ENCODE measurements at places on chromosomes 6 and 20.

GRCh38 chr6:11770546-11771466, 7.8 kb downstream of the ADTRP start:
- peak; percentile 96 for DNase-seq

GRCh38 chr6:79231101-79231500, 3.4 kb downstream of the HMGN3 start:
- no peak for DNase-seq

DNA sequence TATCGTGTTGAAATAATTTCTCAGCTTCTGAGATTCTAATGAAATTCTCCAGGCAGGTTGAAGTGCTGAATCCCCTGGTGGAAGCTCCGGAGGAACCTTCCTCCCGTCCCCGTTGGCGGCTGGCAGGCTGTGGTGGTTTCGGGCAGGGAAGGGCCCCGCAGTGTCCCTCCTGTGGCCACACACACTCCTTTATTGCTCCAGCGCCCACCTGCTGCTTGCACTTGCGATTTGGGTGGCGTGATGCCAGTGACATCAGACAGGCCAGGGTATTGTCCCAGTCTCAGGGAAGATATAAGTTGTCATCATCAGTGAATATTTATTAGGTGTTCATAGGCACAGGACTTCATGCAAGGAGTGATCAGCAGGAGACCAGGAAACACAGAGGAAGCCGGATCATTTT, 530.4 kb downstream of the QKI start:
- no peak for DNase-seq

DNA sequence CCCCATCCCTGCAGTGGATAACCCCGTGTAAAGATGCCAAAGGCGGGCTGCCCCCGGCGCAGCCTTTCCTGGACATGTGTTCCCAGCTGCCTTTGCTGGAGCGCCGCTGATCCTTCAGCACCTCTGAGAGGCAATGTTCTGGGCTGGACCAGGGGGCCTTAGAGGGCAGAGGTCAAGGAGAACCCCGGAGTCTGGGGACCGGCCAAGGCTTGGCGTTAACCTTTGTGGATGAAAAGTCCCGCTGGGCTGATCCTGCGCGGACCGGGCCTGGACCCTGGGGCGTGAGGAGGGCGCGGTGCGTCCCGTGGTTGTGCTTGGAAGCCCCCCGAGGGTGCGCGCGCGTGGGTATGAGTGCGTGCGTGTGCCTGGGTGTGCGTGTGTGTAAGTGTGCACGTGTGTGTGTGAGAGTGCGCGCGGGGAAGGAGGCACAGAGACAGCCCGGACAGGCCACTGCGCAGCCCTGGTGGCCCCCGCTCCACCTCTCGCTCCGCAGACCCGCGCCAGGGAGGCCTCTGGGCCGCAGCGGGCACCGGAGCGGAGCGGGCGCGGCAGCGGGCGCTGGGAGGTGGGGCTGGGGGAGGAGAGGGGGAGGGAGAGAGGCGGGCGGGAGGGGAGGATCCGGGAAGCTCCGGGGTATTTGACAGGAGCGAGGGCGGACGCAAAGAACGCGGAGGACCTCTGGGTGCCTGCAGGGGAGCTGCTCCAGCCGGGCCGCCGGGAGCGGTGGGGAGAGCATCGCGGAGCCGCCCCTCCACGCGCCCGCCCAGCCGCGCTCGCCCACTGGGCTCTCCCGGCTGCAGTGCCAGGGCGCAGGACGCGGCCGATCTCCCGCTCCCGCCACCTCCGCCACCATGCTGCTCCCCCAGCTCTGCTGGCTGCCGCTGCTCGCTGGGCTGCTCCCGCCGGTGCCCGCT, at the start of gene SMOC2:
SMOC2 (plus strand) TSS at position 665 of the 914 bp plus-strand sequence; CDS start at position 852, 187 bp downstream.
- peak; percentile 2 for DNase-seq

GRCh38 chr6:47375426-47375825, 65.7 kb upstream of the TNFRSF21 start:
- DNase-seq, result no peak
